Right ventricle myocardium inferior (tissue), 1 donor: ENCODE measurements at places on chromosomes 16 and 17. TPM values are rescaled to one million over a fixed set of nuclear protein-coding genes. Genes with fewer than 3 reads are reported as not detected.
A peak's percentile ranks its signal among the peaks of the same experiment; 100 is the strongest.

DNA sequence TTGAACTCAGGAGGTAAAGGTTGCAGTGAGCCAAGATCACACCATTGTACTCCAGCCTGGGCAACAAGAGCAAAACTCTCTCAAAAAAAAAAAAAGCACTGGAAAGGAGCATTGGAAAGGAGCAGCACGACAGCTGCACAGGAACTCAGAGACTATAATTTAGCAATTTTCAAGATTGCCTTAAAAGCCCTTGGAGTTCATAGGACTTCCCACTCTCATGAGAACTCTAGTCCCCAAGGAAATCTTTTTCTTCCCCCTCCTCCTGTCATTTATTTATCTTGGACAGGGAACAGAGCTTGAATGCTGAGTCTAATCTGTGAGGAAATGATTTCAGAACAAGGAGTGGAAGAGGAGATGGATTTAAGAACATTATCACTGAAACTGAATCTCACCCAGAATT, 69.0 kb downstream of the PLXDC1 start:
- DNase-seq: no peak

- no peak for DNase-seq
Observed at GRCh38 chr16:27410761-27411160, 8.8 kb downstream of the IL21R start.

GRCh38 chr17:10772425-10773380, 31.2 kb downstream of the TMEM238L start:
- DNase-seq: no peak

- DNase-seq: no peak
Observed at GRCh38 chr17:45883063-45883462, 11.3 kb upstream of the MAPT start.

- no peak for DNase-seq
Observed at GRCh38 chr16:17379121-17379571, 91.6 kb downstream of the XYLT1 start.

DNA sequence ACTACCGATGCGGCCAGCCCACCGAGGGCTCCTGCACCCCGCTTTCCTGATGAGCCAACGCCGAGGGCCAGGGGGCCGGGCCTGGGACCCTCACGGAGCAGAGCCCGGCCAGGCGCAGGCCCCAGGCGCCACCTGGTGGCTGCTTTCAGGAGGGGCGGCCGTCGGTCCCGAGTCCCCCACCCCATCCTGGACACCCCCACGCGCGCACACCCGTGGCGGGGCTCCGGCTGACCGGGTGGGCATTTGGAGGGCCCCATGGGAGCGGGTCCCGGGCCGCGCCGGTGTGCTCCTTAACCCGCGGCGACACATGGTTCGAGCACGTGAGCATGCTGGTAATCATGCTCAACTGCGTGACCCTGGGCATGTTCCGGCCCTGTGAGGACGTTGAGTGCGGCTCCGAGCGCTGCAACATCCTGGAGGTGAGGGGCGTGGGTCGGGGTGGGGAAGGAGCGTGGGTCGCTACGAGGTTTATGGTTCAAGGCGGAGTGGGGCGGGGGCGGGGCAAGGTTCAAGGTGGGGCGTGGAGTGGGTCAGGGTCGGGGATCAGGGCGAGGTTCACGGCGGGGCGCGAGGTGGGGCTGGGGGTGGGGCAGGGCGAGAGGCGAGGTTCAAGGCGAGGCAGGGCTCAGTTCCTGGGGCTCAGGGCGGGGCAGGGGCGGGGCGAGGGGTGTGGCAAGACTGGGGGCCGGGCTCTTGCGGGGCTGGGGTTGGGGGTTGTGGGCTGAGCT, 30.2 kb downstream of the TPSG1 start:
- DNase-seq: no peak

DNA sequence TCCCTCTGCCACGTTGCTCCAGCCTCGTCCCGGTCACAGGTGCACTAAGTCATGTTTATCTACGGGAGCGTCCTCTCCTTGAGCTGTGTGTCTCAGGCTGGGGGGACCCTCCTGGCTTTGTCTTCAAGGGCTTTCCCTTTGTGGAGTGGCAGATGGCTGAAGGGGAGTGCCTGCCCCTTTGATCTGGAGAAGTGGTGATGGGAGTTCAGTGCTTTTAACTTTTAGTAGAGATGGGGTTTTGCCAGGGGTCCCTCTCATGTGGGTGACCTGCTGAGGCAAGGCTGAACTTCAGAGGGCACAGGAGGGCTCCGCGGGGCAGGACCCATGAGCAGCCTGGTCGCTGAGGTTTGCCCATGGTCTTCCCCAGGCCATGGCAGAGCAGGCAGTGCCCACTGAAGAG, 73.1 kb upstream of the CDC42EP4 start:
- peak; percentile 46 for DNase-seq

DNA sequence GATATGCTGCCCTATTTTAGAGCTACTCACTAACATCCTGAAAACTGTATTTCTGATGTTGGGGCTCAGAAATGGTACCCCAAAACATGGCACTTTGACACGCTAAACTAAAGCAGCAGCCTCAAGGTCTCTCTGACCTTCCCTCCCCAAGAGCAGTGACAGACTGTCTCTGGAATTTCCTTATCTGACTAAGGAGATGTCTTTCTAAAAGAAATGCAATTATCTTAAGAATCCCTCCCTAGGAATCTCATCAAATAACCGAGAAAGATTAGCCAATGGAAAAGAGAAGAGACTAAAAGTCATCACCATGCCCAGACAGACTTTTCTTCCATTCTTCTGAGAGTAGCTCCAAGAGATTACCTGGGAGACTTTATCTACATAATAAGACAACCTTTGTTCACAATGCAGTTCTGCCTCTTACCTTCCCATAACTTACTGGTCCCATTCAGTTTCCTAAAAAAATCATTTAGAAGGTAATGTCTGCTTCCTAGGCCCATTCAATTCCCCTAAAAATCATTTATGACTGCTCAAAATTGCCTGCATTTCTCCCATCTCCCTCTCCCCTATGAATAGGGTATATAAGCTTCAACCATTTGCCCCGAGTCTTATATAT, 123.9 kb downstream of the CPPED1 start:
- DNase-seq: no peak

- no peak for DNase-seq
Observed at GRCh38 chr17:59406808-59407381, 75.4 kb downstream of the YPEL2 start.

DNA sequence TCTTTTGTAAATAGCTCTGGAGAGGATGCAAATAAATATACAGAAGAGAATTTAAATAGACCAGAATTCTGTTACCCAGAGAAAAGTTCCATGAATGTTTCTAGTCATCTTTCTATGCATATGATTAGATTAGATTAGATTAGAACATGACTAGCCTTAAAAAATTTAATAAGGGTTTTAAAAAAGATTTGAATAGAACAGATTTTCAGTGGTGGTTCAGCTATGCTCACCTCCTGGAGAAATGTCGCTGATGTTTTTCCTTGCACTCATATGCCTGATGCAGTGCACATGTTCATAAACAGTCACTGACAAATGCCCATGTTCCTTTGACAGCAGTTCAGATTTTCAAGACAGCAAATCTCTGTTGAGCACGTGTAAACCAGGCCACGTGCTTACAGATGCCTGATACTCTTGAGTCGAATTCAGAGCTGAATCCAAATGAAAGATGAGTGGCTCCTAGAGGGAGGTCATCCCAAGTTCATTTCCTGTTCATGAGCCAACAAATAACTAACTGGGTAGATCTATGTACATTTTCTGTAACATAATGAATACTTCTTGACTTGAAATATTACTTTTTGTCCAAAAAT, 19.9 kb upstream of the RAB11FIP4 start:
- no peak for DNase-seq

- DNase-seq: no peak
Observed at GRCh38 chr17:74740173-74740572, 3.1 kb downstream of the RAB37 start.

DNA sequence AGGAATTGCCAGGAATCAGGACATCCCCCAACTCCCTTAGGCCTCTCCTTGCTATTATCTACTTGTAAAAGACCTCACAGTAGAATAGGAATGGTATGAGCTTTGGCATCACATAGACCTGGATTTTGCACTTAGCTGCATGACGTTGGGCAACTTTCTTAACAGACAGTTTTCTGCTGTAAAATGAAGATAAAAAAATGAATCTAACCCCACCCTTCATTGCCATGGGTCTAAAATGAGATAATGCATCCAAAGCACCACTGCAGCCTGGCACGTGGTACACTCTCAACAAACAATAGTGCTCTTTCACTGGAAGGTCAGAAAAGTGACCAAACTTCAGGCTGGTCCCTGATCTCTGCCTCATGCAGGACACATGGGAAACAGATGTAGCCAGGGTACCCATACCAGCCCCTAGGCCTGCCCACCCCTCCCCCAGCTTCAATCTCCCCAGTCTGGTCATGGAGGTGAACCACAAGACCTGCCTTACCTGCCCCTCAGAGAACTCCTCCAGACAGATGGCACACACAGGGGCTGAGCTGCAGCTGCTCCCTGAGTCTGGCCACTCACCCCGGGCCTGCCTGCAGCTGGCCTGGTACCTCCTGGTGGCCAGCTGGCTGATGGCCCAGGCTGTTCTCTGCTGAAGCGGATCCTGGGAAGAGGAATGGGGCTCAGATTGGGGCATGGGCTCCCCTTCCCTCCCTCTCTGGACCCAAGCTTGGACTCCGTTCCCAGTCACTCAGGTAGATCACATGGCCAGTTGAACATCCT, 8.5 kb upstream of the SUPT4H1 start:
- DNase-seq: no peak

- no peak for DNase-seq
Observed at GRCh38 chr17:65154770-65155589, 17.8 kb downstream of the RGS9 start.

DNA sequence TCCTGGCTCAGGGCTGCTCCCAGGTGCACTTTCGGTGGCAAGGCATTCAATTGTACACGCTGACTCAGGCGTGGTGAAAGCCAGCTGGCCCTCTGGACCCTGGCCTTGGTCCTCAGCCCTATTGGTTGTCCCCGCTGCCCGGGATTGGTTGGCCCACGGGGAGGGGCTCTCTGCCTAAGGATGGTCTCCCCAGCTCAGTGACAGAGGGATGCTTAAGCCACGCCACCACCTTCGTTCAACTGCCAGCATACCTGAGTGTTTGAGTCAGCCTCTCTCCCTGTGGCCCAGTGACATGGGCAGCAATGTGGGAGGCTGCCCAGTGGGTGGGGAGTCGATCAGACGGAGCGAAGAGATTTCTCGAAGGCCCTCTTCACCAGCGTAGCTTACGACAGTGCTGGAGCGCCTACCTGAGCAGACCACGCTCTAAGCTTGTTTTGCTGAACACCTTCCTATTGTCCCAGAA, 30.3 kb downstream of the IRF8 start:
- no peak for DNase-seq

DNA sequence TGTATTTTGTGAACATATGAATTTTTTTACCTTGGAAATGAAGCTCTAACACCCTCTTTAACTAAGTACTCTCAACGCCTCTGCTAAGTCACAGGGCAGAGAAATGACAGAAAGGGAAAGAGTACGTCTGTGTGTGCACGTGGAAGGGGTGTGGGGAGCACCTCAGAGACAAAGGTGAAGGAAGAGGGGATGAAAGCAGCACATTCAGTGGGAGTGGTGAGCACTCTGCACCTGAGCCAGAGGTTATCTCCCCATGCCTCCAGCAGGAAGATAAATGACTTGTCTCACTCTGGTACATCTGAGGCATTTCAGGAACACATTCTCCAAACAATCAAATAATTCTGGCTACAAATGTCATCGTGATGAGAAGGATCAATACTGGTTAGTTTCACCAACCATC, 15.0 kb downstream of the GNA13 start:
- DNase-seq: no peak

DNA sequence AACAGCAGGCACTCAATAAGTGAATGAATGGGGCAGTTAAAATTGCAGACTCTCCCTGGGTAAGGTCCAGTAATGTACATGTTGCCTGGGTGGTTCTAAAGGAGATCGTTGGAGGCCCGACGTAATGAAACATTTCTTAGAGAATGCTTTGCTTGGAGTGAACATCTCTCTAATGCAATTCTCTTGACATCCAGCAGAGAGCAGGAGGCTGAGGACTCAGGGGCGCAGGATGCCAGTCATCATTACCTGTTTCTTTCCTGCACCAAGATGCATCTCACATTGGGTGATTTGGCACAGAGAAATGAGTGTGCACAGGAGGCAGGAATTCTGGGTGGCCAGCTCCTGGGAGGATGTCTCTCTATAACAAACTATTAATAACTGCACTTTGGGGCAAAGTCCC, 130.3 kb upstream of the RBBP6 start:
- no peak for DNase-seq

GRCh38 chr17:35764123-35764991, 3.7 kb downstream of the C17orf50 start:
- peak; percentile 95 for DNase-seq

DNA sequence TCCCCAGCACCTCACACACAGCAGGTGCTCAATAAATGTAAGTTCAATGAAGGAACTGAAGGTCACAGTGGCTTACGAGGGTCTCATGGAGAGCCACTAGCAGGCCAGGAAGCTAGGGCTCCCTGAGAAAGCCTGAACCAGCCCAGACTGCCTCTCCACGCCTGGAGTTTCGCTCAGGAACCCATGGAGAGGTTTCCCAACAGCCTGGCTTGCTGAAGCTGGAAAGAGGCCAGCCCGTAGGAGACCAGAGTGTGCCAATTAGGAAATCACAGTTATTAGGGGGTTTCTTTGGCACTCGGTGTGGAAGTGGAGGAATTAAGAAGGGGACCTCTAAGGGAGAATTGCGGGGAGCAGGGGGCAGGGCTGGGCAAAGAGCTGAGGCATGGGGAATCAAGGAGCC, 36.3 kb upstream of the CACNG1 start:
- DNase-seq: no peak

DNA sequence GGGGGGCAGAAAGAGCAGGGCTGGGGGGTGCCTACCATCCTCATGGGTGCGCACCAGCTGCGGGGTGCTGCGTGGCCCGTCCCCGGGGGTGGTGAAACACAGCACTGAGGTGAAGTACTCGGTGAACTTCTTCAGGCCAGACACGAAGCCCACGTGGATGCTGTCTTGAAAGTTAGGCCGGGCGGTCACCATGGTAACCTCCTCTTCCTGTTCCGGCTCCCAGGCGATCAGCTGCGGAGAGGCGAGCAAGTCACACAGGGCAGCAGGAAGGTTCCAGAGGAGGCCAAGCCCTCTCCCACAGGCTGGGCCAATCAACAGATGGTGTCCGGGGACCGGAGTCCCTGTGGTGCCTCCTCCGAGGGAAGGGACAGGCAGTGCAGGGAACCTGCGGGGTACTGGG, 90.1 kb upstream of the CDC42EP4 start:
- DNase-seq: peak; percentile 78

SLC16A11 gene
- total RNA-seq: 0.78 TPM

ERBB2 gene
- total RNA-seq: 68.7 TPM

LITAFD gene
- total RNA-seq: not detected

MYL11 gene
- not detected for total RNA-seq

SOCS1 gene
- total RNA-seq: 6.0 TPM

CD300E gene
- total RNA-seq: 0.46 TPM

EPN3 gene
- 21.5 TPM for total RNA-seq

TANC2 gene
- total RNA-seq: 7.1 TPM

TMEM106A gene
- 4.1 TPM for total RNA-seq

KCNJ2 gene
- 44.3 TPM for total RNA-seq

CHST4 gene
- total RNA-seq: not detected

KRTAP17-1 gene
- total RNA-seq: not detected

ABCA8 gene
- total RNA-seq: 60.3 TPM

RHBDL3 gene
- total RNA-seq: 3.4 TPM

LRRC37B gene
- total RNA-seq: 3.2 TPM

EPX gene
- total RNA-seq: not detected

ZNF319 gene
- 7.0 TPM for total RNA-seq
